ENCODE measurements at places on chromosomes 11 and 22.
A peak's percentile ranks its signal among the peaks of the same experiment; 100 is the strongest.

GRCh38 chr11:123328281-123328867, 101.7 kb upstream of the GRAMD1B start:
- no peak for DNase-seq

DNA sequence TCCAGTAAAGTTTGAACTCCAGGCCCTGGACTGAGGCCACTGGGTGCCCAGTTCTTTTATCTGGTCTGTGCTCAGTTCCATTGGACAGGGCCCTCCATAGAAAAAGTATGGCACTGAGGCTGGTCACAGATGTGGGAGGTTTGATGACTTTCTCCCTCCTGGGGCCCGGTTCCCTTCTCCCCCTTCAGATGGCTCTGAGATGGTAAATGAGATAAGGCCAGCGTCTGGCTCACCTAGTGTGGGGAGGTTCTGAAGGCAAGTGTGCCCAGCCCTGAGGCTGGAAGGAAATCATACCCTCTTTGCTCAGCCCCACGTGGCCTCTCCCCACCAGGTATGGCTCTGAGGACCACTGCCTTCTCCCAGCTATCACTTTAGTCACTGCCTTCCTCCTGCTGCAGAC, 1.5 kb upstream of the CLDN5 start:
- DNase-seq, result no peak

DNA sequence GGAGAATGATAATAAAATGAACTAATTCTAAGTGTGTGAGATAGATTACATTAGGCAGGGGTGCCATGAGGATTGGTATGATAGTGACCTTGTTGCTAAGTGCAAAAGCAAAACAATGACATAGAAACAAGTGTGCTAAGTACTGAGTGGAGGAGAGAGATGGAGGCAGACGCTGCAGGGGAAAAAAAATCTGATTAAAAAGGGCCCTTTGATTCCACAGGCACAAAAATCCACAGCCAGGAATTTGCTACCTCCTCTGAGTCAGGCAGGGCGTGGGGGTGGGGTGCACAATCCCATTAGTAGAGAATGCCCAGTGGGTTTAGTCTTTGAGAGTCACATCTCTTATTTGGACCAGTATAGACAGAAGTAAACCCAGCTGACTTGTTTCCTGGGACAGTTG, at the start of gene CNTF:
CNTF (plus strand) TSS at position 322 of the 400 bp plus-strand sequence. CDS start 88 bp downstream, outside the sequence.
- DNase-seq, result no peak

- no peak for DNase-seq
Measured at GRCh38 chr11:118012083-118012669, 26.0 kb downstream of the IL10RA start.

GRCh38 chr22:46108564-46109473, 41.5 kb upstream of the PPARA start:
- DNase-seq, result no peak

DNA sequence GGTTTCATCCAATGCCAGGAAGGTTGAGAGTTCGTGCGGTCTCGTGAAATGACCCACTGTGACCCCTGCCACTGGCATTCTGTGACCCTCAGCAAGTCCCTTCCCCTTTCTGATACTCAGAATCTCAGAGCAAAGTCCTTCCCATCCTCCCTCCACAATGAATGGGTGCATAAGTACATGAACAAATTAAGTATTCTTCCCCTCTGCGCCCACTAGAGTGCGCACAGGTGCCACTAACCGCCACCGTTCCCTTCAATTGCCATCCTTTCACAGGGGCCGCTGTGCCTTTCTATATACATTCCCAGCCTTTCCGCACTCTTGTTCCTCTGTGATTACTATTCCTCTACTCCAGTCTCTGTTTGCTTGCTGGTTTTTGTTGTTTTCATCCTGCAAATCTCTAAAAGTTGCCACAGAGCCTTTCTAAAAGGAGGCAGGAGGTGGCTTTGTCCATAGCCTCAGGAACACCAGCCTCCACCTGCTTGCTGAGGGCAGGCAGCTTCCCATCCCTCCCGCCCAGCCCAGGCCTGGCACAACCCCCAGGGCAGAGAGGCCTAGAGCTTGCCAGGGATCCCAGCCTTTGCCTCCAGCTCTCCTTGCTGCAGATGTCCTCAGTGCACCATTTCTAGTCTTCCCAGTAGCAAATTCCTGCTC, 6.7 kb upstream of the AP1B1 start:
- peak; percentile 73 for DNase-seq

DNA sequence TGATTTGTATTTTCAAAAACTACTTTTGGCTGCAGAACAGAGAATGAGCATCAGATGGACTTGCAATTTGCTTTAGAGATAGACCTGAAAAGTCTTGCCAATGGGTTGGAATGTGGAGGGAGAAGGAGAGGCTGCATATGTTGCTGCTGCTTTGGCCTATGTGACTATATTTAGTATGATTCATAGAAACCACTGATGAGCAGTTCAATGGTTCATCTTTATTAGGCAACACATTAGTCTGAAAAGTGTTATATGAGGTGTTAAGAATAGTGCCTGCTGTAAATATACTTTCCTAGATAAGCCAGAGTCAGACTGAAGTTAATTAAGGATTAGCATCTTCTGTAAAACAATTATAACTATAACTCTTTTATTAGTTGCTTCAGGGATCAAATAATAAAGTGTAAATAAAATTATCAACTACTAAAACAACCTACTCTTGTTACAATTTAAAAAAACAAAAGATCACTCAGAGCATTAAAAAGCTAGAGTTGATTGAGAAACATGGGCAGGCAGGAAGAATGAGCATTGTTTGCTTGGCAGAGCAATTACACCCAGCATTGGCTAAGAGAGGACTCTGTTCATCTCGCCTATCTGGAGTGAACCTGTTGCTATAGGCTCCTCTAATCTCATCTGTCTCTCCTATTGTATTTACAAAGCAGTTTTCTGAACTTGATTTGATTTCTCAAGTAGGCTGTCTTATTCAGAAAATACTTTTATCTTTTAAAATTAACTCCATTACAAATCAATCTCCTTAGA, 36.3 kb downstream of the HORMAD2 start:
- DNase-seq, result no peak

DNA sequence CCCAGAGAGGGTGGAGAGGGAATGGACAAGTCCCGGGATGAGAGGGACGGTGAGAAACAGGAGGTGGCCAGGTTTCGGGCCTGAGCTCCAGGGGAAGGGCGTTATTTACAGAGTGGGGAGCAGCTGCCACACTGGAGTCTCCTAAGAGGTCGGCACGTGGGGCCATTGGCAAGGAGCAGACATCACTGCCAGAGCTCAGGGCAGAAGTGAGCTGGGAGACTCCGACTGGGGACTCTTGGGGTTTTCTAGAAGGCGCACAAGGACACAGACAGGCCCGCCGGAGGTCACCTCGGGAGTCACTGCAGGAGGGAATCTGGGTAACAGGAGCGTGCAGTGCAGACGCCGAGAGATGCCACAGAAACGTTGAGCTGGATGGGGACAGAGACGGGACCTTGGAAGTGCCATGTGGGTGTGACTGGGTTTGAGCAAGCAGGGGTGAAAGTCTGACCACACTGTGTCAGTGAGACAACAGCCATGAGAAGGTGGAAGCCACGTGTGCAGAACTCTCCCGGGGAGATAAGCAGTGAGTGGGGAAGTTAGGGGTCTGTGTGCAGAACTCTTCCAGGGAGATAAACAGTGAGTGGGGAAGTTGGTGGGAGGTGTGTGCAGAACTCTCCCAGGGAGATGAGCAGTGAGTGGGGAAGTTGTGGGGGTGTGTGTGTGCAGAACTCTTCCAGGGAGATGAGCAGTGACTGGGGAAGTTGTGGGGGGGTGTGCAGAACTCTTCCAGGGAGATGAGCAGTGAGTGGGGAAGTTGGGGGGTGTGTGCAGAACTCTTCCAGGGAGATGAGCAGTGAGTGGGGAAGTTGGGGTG, 187.5 kb downstream of the SHANK2 start:
- DNase-seq, result no peak

- no peak for DNase-seq
Measured at GRCh38 chr11:113417428-113417827, 29.8 kb downstream of the ANKK1 start.

- DNase-seq, result no peak
Measured at GRCh38 chr22:21587803-21588611, 20.5 kb downstream of the UBE2L3 start.

GRCh38 chr11:107014871-107015270, 3.4 kb downstream of the GUCY1A2 start:
- no peak for DNase-seq

DNA sequence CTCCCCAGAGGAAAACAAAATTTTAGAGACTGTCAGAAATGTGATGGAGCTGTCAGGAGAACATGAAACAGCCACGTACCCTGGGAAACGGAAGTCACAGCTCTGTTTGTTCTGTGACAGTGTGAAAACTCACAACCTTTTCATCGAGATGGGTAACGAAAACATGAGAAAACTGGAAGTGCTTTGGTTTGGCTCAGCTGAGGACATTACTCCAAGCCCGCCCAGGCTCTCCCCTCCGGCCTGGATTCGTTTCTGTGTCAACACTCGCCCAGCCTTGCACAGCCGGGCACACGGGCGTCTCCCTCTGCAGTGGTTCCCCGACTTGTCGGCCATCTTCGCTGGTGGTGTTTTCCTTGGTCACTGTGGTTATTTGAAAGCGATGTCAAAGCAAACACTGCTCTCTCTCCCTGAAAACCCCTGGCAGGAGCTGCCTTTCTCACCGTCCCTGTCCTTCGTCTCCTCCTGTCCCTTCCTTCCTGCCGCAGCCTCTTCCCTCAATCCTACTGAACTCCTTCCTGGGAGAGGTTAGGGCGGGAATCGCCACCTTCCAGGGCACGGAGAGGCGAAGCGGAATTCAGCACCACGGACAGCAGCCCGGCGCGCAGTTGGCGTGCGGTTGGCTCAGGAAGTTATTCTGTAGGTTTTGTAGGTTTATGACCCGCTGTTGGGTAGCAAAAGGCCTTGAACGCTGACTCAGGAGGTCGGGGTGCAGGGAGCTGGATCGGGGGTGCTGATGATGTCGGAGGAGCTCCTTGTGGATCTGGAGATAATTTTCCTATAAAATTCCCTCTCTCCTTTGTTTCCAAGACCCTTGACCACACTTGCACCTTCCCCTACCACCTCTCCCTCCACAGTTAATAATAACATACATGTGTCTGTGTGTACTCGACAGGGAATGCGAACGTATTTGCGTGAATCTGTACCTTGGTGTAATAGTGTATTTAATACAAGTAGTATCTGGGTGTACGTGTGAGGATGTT, 13.1 kb upstream of the RPS19BP1 start:
- DNase-seq, result peak; percentile 57

DNA sequence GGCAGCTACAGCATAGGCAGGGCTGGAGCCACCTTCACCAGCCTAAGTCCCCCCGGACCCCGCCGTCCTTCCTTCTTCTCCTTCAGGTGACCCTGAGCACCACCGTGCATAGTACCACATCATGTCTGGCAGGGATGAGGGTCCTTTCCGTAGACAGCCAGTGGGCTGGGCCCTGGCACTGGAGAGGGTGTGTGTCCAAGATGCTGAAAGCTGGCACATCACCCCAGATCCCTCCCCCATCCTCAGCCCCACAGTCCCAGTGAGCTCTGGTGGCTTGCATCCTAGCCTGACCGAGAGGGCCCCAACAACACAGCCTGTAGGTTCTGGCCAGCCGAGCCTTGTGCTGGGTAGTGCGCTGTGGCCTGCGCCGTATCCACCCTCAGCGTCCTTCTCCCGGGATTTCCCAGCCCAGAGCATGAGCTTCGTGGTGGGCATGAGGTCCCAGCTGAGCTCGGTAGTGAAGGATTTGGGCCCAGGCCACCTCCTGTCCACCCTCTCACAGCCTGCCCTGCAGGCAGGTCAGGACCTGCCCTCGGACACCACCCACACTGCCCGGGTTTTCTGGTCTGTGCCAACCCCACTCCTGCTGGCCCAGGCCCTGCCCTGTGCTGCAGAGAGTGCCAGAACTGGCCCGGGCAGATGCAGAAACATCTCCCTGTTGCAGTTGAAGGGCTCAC, 1124.3 kb downstream of the BRD1 start:
- no peak for DNase-seq

GRCh38 chr11:57406337-57406904, 16.0 kb upstream of the PRG2 start:
- no peak for DNase-seq

DNA sequence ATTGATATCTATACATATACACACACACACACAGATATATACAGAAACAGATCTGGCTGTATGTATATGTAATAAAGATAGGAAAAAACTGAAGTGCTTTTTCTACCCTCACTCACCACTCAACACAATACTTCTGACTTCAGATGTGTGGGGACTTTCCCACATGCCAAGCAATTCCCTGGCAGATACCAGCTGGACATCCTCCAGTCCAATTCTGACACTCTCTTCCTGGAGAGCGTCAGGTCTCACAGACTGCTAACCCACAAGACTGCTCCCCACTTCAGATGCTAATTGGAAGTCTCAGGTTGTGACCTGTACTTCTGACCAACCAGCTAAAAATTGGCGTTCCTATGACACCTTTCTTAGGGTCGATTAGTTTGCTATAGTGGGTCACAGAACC, 140.6 kb downstream of the ATG16L2 start:
- no peak for DNase-seq

GRCh38 chr11:119300198-119300964, 16.5 kb downstream of the MCAM start:
- no peak for DNase-seq

GRCh38 chr11:129267716-129268115, 75.6 kb upstream of the ARHGAP32 start:
- no peak for DNase-seq

- no peak for DNase-seq
Measured at GRCh38 chr11:128595221-128595620, 7.9 kb upstream of the ETS1 start.

GRCh38 chr11:2732261-2732939, 32.6 kb upstream of the KCNQ1OT1 start:
- no peak for DNase-seq

DNA sequence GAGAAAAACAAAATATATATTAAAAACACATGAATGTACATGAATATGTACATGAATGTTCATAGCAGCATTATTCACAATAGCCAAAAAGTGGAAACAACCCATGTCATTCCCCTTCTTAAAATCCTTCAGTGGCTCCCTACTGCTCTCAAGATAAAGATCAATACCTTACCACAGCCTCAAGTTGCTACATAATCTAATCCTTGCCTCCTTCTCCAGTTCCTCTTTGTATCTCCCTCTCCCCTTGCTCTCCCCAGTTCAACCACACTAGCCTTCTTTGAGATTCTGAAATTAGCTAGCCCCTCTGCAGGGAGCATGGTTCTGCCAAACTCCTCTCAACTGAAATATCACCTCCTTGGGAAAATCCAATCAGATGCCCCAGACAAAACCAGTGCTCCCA, 28.1 kb downstream of the MTMR2 start:
- no peak for DNase-seq

DNA sequence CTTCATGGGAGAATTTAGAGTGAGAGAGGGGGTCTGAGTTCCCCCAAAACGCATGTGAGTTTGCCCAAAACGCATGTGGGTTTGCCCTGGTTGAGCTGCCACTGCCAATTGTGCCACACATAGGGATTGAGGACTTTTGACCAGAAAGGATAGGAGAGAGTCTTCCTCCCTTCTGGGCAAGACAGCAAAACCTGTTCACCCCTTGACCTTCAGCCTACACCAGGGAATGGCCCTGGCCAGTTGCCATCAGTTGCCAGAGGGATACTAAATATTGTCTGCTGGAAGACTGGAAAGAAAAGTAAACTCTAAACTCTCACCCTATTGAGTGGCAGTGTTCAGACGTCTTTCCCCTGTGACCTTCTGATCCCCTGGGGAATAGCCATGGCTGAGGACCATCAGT, 363.8 kb downstream of the DLG2 start:
- DNase-seq, result no peak
